ENCODE measurements at places on chromosomes 11 and 22.

GRCh38 chr11:14619603-14620531, 23.7 kb upstream of the PDE3B start:
- DNase-seq = no peak

GRCh38 chr11:76761718-76762355, 21.3 kb upstream of the TSKU start:
- DNase-seq = no peak

DNA sequence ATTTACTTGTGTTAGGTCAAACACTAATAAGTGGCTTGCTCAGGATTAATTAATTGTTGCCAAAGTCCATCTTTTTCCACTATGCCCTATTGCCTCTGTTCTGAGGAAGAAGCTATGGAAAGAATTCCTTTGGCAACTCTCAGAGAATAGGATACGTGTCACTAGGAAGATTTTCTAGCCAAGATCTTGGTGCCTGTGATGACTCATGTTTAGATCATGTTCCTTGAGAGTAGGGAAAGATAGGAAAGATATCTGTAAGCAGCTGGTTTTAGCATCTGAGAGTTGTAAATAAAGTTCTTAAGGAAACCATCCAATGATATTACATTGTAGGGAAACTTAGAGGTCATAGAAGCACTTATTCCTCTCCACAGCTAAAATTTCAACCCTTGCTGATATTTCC, 15.7 kb downstream of the SLN start:
- no peak for DNase-seq

DNA sequence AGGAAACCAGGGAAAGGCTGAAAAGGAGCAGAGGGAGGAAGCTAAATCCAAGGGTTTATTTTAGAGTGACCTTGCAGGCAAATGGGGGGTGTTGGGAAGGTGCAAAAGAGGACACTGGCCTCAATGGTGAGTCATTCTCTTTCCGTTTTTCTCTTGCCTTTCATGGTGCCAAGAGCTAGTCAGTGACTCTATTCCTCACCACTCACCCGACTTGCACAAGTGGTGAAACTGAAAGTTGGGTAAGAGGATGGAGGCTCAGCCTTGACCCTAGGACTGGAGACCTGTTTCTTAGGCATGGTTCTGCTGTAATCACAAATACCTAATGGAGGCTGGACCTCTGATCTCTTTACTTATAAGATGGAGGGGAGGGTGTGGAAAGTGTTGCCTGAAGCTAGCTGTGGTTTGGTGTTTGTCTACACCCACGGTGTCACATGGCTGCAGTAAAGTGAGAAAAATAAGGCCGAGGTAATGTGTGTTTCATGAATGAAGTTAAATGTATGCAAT, 67.3 kb upstream of the CREB3L1 start:
- no peak for DNase-seq

- no peak for DNase-seq
These were observed 8.6 kb downstream of the PPP6R3 start for GRCh38 chr11:68469122-68469521.

DNA sequence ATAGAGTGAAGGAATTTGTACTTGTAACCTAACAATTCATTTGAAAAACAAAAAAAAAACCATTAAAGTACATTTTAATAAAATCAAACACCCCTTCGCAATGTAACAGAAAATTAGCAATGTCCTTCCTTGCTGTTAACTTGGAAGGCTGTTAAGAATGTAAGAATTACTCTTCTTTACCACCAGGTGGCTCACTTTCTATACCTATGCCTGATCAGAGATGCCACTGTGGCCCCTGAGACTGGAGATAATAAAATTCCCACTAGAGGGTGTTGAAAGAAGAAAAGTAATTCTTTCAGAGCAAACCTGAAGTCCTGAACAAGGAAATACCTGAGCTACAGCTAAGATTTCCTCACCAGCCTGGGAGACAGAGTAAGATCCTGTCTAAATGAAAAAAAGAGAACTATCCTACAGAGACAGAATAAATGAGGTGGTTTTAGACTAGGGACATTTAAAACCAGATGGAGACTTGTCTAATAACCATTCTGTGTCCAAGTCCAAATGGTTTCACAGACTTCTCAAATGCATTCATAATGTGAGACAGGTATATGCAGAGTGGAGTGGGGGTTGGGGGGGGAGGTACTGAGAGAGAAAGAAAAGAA, 1089.3 kb downstream of the FAM181B start:
- no peak for DNase-seq

- DNase-seq = no peak
These were observed 92.1 kb downstream of the WNT11 start for GRCh38 chr11:76114238-76114637.

DNA sequence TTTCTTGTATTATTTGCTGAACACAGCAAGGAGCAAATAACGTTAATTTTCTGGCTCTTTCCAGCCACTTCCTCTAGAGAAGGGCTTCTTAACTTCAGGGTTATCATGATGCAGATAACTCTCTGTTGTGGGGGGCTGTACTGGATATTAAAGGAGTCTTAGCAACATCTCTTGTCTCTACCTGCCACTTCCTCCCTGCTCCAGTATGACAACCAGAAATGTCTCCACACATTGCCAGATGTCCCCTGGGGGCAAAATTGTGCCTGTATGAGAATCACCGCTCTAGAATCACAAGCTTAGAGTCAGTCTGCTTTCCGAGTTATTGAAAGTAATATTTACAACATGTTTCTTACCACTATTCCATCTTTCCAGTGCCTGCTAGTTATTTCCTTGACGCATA, 6.8 kb downstream of the JRKL start:
- DNase-seq = no peak

- no peak for DNase-seq
These were observed 217.0 kb upstream of the PGR start for GRCh38 chr11:101346591-101346990.

- DNase-seq = no peak
These were observed 45.5 kb downstream of the MS4A2 start for GRCh38 chr11:60133917-60134316.

- no peak for DNase-seq
These were observed 141.6 kb downstream of the RCN1 start for GRCh38 chr11:32232516-32232915.

DNA sequence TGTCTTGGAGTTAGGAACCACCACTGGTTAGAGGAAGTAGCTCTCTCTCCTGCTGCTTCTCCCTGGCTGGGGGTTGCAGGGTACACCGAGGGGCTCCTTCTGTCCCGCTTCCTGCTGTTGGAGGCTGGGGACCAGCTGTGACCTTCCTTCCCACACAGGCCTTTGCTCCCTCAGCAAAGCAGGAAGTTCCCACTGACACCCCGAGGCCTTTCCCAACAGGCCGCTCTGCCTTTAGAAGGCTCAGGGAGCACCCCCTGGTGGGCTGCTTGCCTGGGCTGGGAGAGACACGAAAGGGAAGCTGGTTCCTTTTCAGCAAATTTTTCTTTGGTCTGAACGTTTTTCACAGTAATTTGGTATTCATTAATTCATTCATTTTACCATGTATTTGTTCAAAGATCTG, 527.9 kb upstream of the B3GAT1 start:
- no peak for DNase-seq

DNA sequence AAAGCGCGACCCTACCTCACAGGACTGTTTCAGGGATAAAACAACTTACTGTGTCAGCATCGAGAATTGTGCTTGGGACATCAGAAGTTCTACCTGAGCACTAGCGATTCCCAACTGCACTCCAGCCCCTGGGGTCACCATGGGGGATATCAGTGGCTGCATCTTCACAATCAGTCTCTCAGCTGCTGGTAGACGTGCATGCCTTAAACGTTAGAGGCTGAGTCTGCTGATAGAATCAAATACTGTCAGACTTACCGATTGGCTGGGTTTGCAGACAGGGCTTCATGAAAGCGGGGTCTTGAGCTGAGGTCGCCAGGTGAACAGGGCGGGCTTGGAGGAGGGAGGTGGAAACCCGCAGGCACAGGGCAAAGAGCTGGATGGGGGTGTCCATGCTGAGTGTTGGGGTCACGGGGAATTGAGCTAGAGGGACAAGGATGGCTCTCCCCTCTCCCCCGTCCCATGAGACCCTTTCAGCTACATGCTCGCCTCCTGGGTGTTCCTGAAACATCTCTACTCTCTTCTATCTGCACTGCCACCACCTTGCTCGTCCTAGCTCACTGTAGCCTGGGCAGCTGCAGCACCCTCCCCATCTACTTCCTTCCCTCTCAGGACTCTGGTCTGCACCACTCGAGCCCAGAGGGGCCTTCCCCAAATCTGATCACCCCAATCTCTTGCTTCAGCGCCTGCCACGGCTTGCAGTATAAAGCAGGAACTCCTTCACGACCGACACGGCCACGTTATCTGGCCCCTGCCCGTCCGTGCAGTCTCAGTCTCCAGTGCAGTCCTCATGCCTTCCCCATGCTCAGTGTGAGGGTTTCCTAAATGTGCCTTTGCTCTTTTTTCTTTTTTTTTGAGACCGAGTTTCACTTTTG, 43.5 kb downstream of the ST14 start:
- DNase-seq = no peak

DNA sequence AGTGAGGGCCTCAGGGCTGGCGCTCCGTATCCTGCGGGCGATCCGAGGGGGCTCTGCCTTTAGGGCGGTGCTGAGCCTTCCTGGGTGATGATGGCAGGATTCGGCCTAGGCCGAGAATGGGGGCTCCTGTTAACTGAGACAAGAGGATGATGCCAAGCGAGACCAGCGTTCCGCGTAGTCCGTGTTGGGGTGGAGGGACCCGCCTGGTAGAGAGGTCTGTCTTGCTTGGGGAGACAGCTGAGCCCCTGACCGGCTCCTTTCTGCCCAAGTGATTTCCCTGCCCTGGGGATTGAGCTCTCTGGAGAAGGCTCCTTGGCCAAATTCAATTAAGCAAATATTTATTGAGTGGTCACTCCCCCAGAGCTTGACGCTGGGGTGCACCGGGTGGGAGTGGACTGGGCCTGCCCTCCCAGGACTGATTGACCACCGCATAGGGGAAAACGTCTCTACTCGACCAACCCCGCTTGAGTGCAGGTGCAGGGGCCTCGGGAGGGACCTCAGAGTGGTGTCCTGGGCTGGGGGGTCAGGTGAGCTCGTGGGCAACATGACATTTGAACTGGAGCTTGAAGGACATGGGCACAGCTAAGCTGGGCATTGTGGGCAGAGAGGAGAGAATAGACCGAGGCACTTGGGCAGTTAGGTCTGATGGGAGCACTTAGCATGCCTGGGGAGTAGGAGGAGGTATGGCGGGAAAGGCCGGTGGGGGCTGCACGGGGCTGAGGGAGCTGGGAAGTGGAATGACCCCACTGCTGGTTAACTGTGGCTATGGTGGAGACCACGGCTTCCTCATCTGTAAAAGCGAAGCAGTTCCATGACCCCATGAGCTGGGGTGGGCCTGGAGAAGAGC, 1.1 kb downstream of the GNAZ start:
- DNase-seq = no peak

DNA sequence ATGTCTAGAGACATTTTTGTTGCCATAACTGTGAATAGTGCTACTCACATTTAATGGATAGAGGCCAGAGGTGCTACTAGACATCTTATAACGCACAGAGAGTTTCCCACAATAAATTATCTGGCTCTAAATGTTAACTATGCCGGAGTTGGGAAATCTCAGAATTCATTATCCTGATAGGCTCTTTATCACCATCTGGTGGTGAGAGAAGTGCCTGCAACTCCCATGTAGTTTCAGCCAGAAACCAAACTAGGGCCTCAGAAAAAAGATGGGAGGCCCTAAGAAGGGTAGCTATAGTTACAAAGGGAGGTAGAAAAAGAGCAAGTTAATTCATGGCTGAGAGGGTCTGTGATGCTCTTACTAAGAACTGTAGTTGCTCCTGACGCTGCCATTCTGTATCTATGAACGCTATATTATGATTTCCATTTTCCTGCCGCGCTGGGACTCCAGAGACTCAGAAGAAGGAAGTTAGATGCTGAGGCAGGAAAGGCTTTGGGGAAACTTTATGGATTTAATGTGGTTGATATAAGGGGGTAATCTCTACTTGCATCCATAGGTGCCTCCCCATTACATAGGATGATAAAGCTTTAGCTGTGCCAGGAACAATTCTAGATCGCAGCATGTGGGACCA, 22.9 kb upstream of the MRPL17 start:
- DNase-seq = peak; percentile 14

DNA sequence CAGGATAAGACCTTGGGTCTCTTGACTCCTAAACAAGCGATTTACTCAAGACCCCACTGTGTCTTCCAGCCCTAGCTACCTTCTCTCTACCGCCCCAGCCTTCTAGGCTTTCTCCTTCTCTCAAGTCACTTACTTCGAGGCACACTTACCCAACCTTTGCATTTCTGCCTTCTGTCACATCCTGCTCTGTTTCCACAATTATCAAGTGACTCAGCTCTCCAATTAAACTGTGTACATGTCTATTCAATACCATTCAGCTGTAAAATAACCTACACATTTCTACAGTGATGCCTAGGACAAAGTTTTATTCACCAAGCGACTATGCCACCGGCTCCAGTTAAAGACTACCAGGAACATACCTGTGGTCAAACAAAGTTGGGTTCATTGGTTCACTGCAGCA, 69.0 kb downstream of the LARGE1 start:
- no peak for DNase-seq

DNA sequence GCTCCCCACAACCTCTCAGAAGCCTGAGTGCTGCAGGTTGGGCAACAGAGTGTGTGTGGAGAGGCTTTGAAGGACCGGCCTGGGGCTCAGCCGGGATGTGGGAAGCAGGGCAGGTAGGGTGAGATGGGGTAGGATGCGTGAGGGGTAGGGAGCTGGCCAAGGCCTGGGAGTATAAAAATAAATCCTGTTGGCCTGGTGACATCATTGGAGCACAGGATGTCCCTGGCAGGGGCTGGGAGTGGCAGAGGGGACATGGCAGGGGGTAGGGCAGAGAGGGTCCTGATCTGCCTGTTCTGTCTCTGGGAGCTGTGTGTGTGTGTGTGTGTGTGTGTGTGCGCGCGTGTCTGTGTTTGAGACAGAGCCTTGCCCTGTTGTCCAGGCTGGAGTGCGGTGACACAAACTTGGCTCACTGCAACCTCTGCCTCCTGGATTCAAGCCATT, 28.6 kb downstream of the TEF start:
- DNase-seq = no peak

DNA sequence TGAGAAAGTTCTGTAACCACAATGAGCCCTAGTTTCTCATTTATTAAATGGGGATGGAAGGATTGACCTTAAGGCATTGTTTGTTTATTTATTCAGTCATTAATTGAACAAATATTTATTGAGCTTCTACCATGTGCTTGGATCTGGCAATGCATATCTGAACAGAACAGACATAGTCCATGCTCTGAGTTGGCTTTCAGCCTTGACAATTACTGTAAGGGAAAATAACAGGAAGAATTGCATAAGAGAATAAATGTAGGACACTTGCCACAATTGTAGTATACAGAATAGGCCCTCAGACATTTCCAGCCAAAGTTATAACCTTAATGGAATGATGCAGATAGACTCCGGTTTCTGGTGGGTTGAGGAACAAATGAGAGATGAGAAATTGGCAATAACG, 160.5 kb upstream of the TTC12 start:
- DNase-seq = no peak
